ENCODE measurements at places on chromosomes 3 and 15. TPM values are rescaled to one million over a fixed set of nuclear protein-coding genes. Genes with fewer than 3 reads are reported as not detected.

DNA sequence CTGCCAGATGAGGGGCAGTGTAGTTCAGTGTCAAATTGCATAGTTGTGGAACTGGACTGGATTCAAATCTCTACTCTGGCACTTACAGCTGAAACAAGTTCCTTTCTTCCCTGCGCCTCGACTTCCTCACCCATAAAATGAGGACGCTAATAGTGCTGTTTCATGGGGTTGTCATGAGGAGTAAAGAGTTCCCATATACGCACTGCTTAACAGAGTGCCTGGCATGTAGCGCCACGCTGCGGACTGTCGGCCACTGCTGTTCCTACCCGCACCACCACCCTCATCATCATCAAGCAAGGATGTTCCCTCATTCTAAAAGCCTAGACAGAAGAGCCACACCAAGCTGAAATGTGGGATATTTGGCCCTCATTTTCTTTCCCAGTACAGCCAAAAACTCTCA lies 91.9 kb downstream of the CHDH start:
- DNase-seq: no peak

- no peak for DNase-seq
Measured at GRCh38 chr3:188198760-188199327, 44.9 kb downstream of the LPP start.

- no peak for DNase-seq
Measured at GRCh38 chr3:186890911-186891310, 39.4 kb upstream of the ST6GAL1 start.

GRCh38 chr15:78088773-78089080 lies 3.6 kb upstream of the SH2D7 start:
- no peak for DNase-seq

The AADACL2 gene
- not detected for total RNA-seq

DNA sequence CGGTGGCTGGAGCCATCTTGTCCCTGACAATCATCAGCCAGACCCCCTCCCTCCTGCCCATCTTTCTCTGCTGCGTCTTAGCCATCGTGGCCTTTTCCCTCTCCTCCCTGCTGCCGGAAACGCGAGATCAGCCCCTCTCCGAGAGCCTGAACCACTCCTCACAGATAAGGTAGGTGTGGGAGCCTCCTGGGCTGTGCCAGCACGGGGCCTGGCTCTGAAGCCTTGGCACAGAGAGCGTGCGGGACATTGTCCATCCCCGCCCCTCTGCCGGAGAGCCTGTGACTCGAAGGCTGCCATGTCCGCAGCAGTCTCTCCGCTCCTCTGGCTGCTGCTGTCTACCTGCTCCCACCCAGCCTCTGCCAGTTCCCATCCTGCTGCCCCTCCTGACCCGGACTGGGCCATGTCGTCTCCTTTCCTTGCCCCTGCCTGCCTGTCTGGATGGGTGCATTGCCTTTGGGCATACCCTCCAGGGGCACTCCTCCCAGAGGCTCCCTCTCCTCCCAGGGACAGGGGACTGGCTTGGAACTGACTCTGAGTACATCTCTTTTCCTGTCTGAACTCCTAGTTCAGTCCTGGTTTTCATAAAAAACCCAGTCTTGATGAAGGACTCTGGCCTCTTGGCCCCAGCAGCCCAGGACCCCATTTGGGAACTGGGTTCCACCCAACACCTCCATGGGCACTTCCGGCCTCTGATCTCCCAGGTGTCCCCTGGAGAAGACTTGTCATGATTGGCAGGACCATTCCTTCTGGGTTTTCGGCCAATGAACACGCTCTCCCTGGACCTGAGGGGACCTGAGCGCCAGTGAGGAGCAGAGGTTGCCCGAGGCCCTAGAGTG lies 30.0 kb upstream of the XYLB start:
- no peak for DNase-seq

The IMPG2 gene
- 0.21 TPM for total RNA-seq

DNA sequence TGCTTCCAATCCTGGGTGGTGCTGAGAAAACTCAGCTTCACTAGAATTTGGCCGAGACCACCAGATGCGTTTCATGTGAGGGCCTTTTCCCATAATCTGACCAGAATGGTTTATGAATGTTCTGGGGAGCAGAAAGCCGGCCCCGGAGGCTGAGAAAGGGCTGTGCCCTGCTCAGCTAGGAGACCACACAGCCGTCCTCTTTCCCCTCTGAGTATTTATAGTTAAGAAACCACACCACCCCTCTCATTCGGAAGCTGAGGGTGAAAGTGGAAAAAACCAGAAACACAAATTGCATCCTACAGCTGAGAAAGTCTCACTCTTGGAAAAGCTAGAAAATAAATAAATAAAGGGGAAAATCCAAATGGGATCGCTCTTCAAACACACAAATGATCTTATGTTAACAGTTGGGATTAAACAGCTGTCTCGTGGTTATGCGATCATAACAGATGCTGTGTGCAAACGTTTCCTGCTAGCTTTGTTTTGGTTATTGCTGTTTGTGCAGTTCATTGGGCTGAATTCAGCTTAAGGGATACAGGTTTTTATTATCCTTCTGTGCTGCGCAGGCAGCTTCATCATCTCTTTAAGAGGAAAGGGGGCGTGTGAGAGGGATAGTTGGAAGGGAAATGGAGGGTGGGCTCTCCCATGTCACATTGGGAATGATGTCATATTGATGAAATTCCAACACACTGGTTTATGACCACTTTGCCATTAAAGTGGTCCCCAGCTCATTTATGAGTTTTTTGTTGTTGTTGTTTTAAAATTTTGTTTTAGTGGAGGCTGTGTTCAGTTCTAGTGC lies 1026.2 kb upstream of the NR2F2 start:
- DNase-seq: peak; percentile 44

The CLDN18 gene
- not detected for total RNA-seq

DNA sequence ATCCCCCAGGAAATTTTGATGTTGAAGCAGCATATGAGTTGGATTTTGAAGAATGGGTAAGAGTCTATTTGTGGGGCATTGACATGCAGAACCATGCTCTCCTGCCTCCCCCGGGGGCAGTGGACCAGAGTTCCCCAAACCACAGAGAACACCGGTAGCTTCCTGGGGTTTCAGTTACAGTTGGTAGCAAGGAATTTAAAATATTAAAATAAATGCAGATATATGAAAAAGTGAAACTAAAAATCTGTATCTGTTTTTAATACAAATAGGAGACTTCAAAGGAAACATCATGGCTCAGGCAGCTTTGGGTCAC lies 37.4 kb downstream of the SLC9A9 start:
- no peak for DNase-seq

- DNase-seq: no peak
Measured at GRCh38 chr15:96972201-96972600, 641.7 kb downstream of the NR2F2 start.

DNA sequence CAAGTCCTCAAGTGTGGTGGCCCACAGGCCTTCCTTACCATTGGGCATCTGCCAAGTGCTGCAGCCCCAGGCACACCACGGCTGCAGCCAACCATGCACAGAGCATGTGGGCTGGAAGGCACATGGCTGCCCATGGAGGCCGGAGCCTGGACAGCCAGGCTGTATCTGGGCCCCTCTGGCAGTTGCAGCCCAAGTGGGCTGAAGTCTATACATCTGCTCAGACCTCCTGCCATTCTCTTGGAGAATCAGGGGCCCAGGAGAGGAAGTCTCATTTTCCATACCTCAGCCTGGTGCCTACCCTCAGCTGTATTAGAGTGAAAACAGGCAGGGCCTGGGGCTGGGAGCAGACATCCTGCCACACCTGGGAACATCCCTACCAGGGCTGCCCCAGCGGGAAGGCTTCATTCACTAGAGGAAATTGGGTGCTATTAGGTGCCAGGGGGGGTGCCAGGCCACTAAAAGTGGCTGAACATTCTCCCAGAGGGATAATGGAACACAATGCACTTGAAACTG lies 48.0 kb upstream of the SLCO2A1 start:
- DNase-seq: no peak

The FGF7 gene
- total RNA-seq: 19.6 TPM

DNA sequence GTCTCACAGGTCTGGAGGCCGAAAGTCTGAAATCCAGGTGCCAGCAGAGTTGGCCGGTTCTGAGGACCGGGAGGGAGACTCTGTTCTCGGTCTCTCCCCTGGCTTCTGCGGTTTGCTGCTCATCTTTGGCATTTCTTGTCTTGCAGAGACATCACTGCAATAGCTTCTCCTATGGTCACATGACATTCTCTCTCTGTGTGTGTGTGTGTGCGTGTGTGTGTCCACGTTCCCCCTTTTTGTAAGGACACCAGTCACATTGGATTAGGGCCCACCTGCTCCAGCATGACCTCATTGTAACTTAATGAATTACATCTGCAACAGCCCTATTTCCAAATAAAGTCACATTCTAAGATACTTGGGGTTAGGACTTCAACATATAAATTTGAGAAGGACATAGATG lies 12.4 kb upstream of the ATP10A start:
- no peak for DNase-seq

- no peak for DNase-seq
Measured at GRCh38 chr3:4888913-4889846, 90.1 kb upstream of the BHLHE40 start.

- DNase-seq: no peak
Measured at GRCh38 chr15:37880009-37880834, 54.2 kb upstream of the TMCO5A start.

GRCh38 chr3:100615684-100616083 lies 6.3 kb downstream of the ADGRG7 start:
- DNase-seq: no peak

DNA sequence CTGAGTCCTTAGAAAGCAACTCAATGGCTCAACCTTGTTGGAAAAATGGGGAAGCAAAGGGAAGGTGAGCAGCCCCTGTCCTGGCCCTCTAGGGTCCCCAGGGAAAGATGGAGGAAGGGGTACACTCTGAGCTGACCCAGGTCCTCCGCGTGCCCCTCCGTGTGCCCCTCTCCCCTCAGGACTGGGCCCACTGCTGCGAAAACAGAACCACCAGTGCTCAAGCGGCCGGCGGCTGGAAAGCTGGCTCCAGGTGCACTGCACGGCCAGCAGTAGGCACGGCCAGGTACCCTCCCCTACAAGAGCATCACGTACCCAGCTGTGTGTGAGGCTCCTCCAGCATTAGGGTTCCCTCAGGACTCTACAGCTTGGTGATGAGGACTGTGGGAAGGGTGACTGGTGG lies 26.3 kb downstream of the RAB43 start:
- DNase-seq: no peak

- no peak for DNase-seq
Measured at GRCh38 chr3:150385296-150386242, 22.5 kb upstream of the TSC22D2 start.

The TRAT1 gene
- 0.19 TPM for total RNA-seq

The REC114 gene
- total RNA-seq: 0.52 TPM

The SHF gene
- 6.5 TPM for total RNA-seq

The CAMK2N2 gene
- not detected for total RNA-seq

The STIMATE gene
- total RNA-seq: 4.0 TPM

GRCh38 chr15:77656294-77656693 lies 23.6 kb upstream of the LINGO1 start:
- no peak for DNase-seq

The PTX3 gene
- 0.11 TPM for total RNA-seq

The SLC22A13 gene
- not detected for total RNA-seq

The PP2D1 gene
- not detected for total RNA-seq

The CHST13 gene
- total RNA-seq: 0.66 TPM

- DNase-seq: no peak
Measured at GRCh38 chr15:80210611-80211573, 41.1 kb downstream of the CTXND1 start.

GRCh38 chr3:150069154-150069527 lies 98.4 kb upstream of the PFN2 start:
- no peak for DNase-seq

DNA sequence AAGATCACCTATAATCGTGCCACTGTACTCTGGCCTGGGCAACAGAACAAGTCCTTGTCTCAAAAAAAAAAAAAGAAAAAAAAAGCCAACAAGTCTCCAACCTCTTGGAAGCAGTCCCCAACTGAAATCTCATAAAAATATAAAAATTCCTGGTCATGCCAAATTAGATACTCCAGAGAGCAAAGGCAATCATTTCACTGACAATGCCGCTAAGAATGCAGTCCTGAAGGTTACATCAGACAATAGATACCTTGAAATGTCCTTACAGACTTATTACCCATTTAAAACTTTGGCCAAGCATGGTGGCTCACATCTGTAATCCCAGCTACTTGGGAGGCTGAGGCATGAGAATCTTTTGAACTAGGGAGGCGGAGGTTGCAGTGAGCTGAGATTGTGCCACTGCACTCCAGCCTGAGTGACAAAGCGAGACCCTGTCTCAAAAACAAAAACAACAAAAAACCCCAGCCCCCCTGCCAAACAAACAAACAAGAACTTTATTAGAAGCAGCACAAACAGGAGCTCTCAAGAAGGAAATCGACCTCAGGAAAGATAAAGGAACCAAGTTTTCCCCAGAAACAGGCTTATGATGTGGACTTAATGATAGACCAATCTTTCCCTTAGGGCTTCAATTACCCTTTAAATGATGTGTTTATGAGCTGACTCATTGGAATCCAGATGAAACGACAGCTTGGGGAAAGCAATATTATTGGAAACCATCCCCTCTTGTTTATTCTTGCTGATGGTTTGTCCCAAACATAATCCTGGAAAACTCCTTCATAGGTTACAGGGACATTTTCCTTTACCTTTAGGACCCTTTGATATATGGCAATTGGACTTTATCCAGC lies 53.1 kb upstream of the XCR1 start:
- no peak for DNase-seq

GRCh38 chr15:90889313-90889730 lies 5.0 kb downstream of the FES start:
- no peak for DNase-seq

The CXCR6 gene
- not detected for total RNA-seq

DNA sequence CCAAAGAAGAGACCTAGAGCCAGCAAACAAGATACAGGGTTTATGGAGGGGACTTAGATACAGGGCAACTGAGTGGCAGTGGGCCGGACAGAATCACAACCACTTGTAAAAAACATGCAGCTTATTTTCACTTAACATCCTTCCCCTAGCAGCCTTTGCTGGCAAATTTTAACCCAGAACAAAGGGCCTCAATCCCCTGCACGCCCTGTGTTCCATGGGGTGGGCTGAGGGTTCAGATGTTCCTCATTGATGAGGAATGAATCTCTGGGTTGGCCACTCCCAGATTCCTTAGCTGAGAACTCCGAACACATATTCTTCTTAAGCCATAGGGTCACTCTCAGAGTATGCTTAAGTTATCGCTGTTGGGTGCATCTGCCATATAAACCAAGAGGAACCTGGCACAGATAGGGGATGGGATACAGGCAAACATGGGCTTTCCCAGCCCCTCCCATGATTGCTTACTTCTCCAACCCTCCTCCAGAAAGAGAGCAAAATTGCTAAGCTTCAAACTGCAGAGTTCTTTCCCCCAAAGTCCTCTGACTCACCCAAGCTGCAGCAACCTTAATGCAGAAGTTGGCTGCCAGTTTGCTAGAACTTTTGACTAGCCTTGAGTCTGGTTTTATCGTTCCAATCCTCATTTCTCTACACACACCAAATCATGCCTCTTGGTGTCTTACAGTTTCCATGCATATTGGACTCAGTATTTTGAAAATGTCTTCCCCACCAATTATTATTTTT lies 146.9 kb downstream of the CD47 start:
- no peak for DNase-seq

The ANP32A gene
- total RNA-seq: 132 TPM

The SOX2 gene
- 0.11 TPM for total RNA-seq

The CD200 gene
- 0.91 TPM for total RNA-seq

All from heart right ventricle (tissue), 16 donors.